ENCODE measurements at places on chromosomes 5 and 9.
A peak's percentile ranks its signal among the peaks of the same experiment; 100 is the strongest.

GRCh38 chr9:21381448-21382339 lies 3.5 kb downstream of the IFNA2 start:
- DNase-seq = no peak

DNA sequence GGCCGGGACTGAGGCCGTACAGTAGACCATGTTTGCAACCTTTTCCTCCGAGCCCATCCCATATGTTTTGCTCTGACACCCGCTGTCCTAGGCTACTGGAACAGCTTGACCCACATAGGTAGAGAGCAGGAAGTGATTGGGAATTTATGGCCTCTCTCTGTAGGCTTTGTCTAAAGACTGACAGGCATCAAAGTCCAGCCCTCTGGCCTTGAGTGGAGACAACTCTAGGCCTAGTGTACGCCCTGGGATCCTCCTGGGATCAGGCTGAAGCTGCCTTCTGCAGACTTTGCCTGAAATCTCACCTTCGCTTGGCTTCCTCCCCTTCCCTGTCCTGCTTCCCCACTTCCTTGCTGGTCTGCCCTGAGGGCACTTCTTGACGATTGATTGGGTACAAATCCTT lies 13.6 kb upstream of the AKNA start:
- DNase-seq = no peak

DNA sequence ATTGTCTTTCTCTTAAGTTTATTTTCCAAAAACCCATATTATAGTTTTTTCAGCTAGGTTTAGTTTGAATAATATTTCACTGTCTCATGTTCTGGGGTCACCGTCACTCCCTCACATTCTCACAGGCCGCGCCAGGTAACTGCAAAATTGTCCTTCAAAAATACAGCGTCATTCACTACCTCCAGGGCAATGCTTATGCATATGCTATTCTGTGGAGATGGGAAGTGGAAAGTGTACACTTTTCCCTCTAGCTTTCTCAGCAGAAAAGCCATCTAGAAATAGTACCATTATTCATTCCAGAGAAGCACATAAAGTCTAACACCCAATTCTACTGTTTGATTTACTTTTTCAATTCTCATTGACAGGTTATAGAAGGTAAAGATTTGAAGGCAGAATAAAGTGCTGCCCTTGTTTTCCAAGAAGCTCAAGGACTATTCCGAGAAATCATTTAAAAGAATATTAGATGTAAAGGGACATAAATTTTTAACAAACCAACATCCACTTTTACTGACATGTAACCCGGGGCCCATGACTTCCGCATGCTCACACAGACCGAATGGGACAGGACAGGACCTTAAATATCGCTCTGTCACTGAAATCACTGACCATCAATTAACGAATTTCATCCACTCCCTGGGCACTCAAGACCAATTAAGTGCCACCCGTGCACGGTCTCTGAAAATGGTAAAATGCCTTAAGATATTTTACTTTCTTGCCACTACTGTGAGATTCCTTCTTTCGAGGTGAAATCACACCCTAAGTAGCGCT lies 720 bp downstream of the NUDT12 start:
- DNase-seq = peak; percentile 4

GRCh38 chr9:89747596-89747995 lies 142.8 kb downstream of the GADD45G start:
- no peak for DNase-seq

- no peak for DNase-seq
Measured at GRCh38 chr5:87650284-87650683, 237.6 kb upstream of the CCNH start.

DNA sequence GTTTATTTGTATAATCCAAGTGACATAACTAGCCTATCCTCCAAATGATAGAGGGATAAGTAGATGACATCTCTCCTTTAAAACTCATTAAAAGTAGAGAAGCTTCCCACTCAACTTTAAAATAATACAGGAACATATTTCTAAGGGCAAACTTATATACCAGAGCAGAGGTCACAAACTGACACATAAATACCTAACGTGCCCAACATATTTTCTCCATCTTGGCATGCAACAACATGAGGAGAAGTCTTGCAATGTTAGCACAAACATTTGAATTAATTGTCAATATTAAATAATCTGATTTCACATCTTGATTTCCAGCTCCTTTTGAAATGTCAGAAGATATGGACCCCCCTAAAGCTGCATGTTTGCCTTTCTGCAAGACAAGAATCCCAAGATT lies 335.0 kb downstream of the DEPDC1B start:
- no peak for DNase-seq
